ENCODE measurements at places on chromosomes 5 and 9. TPM values are rescaled to one million over a fixed set of nuclear protein-coding genes. Genes with fewer than 3 reads are reported as not detected.

- no peak for DNase-seq
Measured at GRCh38 chr5:58505971-58506640, 14.9 kb downstream of the GAPT start.

DNA sequence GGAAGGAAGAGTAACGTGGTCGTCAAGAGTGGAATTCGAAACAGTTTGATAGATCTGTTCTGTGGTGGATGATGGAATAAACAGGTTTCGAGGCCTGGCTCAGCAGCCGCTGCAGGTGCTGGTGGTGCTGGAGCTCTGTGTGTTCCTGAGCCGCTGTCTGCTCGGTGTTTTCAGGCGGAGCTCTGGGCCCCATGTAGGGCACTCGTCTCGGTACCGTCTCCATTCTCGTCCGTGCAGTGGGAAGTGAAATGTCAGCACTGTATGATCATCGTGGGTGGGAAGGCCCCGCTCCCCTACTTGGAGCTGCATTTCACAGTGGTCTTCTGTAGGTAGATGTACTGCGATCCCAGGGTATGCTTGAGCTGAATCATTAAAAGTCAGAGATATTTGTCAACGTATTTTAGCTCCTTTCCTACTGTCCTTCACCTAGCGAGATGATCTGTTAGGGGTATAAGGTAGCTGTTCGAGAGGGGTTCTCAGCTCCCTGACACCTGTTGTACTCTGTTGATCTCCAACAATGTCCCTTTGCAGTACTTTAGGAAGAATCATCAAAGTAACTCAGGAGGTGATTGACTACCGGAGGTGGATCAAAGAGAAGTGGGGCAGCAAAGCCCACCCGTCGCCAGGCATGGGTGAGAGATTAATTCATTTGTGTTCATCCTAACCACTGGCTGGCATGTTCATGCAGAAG lies 35.9 kb downstream of the TENT4A start:
- DNase-seq, result no peak

- no peak for DNase-seq
Measured at GRCh38 chr5:162410365-162410764, 342.8 kb downstream of the GABRG2 start.

Gene BTNL8
- not detected for total RNA-seq

- no peak for DNase-seq
Measured at GRCh38 chr9:72119853-72120252, 29.4 kb upstream of the GDA start.

DNA sequence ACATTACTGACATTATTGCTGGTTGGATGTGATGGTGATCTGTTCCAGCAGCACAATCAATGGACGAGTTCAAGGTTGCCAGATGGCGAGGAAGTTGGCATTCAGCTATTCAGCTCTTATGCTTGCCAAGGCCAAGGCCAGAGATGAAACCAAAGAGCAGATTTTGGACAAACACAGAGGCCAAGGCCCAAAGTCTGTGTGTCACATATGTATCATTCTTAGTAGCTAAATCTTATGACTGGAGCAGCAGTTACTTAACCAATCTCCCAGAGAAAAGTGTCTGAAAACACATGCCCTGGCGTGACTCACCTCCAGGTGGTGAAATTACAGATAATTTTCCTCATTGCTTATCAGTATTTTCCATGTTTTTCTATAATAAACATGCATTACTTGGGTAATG lies 189.0 kb upstream of the EGFLAM start:
- DNase-seq, result no peak

DNA sequence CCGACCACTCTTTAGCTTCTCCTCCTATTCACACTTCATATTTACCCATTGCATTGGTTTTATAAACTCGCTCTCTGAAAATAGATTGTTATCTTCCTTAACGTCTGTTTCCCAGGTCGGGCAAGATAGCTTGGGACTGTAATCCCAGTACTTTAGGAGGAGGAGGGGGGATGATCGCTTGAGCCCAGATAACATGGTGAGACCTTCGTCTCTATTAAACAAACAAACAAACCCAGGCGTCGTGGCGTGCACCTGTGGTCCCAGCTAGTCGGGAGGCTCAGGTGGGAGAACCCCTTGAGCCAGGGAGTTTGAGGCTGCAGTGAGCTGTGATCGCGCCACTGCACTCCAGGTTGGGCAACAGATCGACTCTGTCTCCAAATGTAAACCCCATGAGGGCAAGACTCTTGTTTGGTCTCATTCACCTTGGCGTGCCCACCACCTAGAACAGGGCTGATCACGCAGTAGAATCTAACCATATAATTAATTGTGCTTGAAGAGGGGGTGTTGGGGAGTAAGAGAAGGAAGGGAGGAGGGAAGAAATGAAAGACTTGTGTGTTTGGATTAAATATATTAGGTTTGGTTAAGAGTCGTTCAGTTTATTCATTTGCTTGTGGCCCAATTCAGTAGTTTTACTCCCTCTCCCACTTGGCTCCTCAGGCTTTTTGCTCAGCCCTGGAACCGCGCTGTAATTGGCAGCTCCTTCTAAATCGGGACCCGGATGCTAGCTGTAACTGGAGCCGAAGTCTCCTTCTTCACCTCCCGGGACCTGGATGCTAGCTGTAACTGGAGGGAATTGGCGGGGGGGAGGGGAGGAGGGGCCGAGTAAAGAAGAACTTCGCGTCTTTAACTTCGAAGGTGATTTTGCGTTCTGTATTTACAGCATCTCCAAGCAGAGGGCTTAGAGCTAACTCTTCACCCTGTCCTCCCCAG lies 24.9 kb downstream of the CDKN2A start:
- no peak for DNase-seq

Gene CBY3
- total RNA-seq, result not detected

DNA sequence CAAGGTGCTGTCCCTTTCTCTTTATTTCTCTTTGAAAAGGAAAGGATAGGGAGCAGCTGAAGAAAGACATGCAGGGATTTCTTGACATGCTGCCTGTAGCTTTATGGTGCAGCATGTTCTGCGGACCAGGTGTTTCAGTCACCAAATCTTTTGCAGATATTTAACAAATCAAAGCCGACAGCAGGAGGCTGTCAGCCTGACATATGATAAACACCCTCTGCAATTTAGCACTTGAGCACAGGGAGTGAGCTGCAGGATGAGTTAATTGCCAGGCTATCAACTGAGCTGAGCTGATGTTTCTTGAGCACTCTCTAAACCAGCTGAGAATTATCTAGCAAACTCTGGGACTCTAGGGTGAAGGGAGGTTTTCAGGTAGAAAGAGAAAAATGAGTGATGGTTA lies 212.8 kb upstream of the ATP10B start:
- no peak for DNase-seq

GRCh38 chr9:72048850-72049249 lies 11.6 kb downstream of the C9orf57 start:
- DNase-seq, result no peak

Gene PCDHGB2
- 0.38 TPM for total RNA-seq

DNA sequence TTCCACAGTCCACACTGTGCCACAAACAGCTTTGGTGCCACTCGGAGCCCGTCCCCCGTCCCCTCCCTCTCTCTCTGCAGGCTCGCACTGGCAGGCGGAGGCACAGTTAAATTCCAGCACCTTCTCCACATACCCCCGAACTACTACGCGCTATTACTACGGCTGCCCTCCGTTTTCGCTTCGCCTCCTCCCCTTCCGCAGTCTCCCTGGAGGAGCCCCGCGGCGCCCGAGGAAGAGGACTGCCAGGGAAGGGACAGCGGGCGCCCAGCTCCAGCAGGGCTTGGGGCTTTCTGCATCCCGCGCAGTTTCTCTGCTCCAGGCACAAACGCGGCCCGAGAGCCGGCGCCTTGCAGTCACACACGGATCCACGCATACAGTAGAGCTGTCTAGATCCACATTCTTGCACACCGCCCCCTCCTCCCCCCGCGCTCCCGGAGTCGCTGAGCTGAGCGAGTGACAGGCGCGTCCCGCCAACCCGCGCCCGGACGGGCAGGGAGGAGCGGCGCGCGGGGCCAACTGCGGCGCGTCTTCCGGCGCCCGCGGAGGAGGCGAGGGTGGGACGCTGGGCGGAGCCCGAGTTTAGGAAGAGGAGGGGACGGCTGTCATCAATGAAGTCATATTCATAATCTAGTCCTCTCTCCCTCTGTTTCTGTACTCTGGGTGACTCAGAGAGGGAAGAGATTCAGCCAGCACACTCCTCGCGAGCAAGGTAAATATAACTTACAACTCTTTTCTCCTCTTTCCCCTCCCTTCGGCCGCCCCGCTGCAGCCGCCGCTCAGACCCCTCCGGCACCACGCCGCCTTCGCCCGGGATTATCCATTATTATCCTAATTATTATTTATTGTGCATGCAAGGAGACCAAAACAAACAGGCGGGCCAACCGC lies at the start of gene SMARCA2:
Gene SMARCA2 (plus strand): TSS at position 652 of the 885 bp plus-strand sequence. CDS start 13,676 bp downstream, outside the sequence.
- peak; percentile 90 for DNase-seq

DNA sequence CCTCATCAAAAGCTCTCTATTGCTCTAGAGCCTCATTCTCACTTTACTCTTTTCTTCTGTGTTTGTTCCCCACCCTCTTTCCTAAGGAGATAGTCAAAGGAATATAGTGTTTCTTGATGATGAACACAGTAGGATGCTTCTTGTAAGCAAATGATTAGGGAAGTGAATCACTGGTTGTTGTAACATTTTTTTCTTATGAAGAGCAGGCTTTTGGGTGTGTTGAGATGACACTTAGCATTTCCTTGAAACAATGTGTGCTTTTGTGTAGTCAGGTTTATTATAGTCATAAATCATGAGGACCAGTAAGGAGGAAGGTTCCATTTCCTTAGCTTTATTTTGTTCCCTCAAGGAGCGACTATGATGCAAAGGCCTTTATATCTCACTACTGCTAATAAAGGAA lies 1991.3 kb upstream of the C9orf72 start:
- no peak for DNase-seq

- no peak for DNase-seq
Measured at GRCh38 chr9:13284011-13284410, 4.5 kb upstream of the MPDZ start.

DNA sequence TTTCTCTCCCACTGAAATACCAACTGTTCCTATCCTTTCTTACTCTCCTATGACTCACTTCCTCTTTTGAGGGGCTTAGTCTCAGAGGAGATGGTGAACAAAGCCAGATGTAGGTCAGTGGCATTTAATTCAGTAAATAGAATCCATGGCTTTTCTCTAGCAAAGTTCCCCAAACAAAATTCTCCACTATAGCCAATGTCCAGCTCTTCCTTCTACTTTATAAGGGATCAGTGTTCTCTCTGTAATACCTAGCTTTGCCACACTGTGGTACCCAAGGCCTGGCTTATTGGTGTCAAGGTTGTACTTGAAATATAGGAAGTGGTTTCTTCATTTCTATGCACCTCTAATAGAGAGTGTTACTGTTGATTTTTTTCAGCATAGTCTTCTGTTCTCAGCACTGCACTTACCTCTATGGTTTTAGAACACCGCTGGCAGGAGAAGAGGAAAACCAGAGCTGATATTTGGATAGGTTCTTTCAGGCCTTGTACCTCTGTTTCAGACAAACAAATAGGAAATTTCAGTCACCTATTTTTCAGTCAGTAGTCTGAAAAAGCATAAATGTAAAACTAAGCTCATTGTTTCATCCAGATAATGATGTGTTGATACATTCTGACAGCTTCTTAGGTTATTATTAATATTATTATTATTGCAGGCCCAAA lies 40.6 kb upstream of the ITGA2 start:
- DNase-seq, result peak; percentile 70

- DNase-seq, result no peak
Measured at GRCh38 chr9:105399117-105399516, 48.7 kb upstream of the FSD1L start.

GRCh38 chr5:157481265-157481664 lies 21.3 kb downstream of the NIPAL4 start:
- no peak for DNase-seq

GRCh38 chr9:98971915-98972223 lies 28.2 kb downstream of the COL15A1 start:
- no peak for DNase-seq

DNA sequence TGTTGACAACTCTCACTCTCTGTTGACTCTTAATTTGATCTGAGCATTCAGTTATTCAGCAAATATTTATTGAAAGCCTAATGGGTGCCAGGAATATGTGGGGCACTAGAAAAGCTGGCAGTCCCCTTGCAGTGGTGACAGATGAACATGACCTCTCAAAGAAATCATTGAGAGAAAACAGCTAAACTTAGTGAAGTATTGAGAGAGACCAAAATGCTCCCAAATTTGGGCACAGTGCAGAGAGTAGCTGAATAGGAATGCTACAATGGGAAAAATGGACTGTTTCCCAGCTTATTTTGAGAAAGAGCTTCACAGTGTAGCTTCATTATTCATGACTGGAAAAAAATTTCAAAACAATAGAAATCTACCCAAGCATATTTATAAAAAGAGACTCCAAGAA lies 257.9 kb downstream of the SGCD start:
- no peak for DNase-seq

GRCh38 chr5:131129306-131129705 lies 35.8 kb downstream of the HINT1 start:
- DNase-seq, result no peak

Gene LIFR
- total RNA-seq, result 7.6 TPM

GRCh38 chr5:76099756-76100155 lies 16.6 kb downstream of the SV2C start:
- DNase-seq, result no peak

DNA sequence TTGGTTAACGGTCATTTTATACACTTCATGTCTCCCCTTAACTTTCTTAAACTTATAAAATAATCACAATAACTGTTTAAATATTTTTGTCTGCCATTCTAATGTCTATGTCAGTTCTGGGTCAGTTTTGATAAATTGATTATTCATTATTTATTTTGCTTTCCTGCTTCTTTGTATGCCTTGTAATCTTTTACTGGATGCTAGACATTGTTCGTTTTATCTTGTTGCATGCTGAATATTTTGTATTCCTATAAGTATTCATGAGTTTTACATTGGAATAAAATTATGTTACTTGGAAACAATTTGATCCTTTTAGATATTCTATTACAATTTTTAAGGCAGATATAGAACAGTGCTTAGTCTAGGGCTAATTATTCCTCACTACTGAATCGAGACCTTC lies 952.0 kb downstream of the NR2F1-AS1 start:
- DNase-seq, result no peak

GRCh38 chr5:13866792-13867191 lies 77.7 kb downstream of the DNAH5 start:
- peak; percentile 48 for DNase-seq

Gene GLRA1
- total RNA-seq, result not detected

Gene PCDHA1
- 0.83 TPM for total RNA-seq

DNA sequence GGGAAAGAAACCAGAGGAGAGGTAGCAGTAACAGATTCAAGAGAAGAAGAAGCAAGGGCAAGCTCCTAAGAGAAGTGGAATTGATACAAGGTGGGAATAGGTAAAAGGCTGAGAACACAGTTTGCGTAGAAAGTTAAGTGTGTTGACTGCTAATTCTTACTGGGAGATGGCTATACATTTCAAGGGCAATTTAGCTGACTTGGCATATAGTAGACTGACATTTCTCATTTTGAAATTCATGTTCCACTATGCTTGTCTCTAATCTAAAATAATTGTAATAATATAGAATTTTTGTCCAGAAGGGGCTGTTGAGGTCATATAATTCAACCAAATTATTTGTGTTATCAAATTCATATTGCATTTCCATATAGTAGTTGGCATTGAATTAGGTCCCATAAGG lies 144.0 kb downstream of the ATG10 start:
- DNase-seq, result no peak

- DNase-seq, result peak; percentile 71
Measured at GRCh38 chr9:136629879-136630661, 32.6 kb upstream of the EGFL7 start.

GRCh38 chr9:98391406-98391805 lies 136.0 kb upstream of the TBC1D2 start:
- no peak for DNase-seq

Data from Calu3 (cell line).